Myocyte (in vitro differentiated cells): ENCODE measurements at places on chromosomes 1 and 21. TPM values are rescaled to one million over a fixed set of nuclear protein-coding genes. Genes with fewer than 3 reads are reported as not detected.

Gene ANKRD34A
- 1.6 and 2.5 TPM in 2 replicates for total RNA-seq

Gene KRTAP19-1
- total RNA-seq, result not detected in 2 replicates

Gene VAV3
- total RNA-seq, result 1.4 and 1.8 TPM in 2 replicates

Gene CYP4A22
- total RNA-seq, result not detected in 2 replicates

Gene FMN2
- total RNA-seq, result 1.1 and 2.4 TPM in 2 replicates

Gene NTMT2
- total RNA-seq, result not detected in 2 replicates
